ENCODE measurements at places on chromosomes 3 and 15.

DNA sequence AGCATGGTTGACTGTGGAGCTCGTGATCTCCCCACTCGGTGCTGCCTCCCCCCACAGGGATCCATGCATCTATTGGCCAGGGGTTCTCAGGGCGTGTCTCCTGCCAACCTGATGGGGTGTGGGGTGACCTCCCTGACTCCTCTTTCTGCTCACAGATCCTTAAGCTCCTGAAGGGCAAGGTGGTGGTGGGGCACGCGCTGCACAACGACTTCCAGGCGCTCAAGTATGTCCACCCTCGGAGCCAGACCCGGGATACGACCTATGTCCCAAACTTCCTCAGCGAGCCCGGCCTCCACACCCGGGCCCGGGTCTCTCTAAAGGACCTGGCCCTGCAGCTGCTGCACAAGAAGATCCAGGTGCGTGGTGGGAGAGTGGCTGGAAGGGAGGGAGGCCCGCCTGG, 7.9 kb downstream of the AEN start:
- no peak for DNase-seq

GRCh38 chr15:78353093-78353492, 12.9 kb downstream of the CRABP1 start:
- no peak for DNase-seq

GRCh38 chr3:58104151-58104550, 95.9 kb downstream of the FLNB start:
- DNase-seq: no peak

DNA sequence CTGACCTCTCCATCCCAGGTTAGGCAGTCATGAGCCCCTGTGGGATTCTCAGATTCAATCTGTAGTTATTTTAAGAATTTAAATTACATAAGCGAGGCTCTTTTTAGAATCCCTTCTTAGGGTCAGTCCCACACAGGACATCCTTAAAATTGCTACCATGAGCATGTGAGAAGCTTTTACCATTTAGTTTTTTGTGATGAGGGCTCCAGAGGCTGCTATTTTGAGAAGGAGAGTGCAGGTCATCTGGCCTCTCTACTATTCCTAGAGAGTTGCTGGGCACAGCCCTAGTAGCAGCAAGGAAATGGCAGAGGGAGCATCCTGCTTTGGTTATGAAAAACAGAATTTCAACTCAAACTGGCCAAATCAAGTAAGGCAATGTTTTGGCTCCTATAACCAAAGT, 13.6 kb upstream of the CADPS start:
- DNase-seq: no peak

GRCh38 chr3:50272911-50273688, 4.2 kb downstream of the SEMA3B start:
- no peak for DNase-seq

GRCh38 chr3:7978087-7978422, 523.6 kb upstream of the LMCD1 start:
- DNase-seq: no peak

DNA sequence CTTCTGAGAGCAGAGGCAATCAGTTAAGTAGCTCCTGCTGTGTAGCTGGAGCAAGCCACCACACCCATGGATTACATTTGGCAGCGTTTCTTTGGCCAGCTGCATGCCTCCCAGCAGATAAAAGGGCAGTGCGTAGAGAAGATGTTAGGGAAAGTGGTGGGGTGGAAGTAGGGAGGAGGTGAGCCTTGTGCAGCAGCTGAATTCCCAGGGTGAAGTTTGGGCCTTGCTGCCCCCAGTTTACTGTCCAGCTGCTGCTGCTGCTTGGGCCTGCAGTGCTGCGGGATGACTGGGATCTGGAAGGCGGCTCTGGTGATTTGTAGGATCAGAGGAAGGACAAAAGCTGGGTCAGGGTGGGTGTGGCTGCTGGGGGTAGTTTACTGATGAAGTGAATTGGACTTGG, 318.7 kb upstream of the C2CD4B start:
- no peak for DNase-seq

DNA sequence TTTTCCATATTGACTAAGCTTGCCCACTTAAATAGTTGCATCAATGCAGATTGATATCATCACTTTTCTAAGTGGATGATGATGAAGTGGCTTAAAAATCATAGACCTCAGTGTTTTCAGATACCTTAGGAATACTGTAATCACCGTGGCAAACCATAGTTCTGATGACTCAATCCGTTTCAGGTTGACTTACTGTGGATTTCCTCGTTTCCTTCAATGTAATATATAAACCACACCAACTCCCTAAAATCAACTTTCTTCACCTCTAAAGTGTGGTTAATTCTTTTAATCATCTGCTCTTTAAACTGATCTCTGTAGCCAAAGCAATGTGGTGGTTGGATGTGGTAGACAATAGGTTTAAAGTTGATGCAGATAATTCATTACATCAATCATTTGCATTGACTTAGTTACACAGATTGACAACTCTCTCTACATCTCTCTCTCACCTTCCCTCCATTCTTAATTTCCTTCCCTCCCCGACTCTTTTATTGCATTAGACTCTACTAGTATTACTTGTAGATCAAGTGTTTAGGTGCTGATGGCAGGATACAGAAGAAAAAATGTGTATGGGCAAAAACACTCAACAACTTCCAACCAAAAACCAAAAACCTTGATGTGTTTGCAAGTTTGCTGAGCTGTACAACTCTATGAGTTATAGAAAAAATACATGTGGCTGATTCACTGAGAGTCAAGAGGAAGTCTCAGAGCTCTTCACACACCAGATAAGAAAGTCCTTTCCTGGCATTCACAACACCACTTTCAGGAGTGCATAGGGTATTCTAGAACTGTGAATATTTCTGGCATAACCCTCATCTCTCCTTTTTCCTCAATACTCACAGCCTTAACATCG, 243.5 kb downstream of the NFKBIZ start:
- peak; percentile 33 for DNase-seq

Measured in retinal pigment epithelial cell (primary cell).